Nephron progenitor cell (in vitro differentiated cells): ENCODE measurements at places on chromosomes 1 and 21.

GRCh38 chr1:184193451-184193850, 141.9 kb downstream of the TSEN15 start:
- DNase-seq, result no peak
- peaks cover 5% of the 10 kb centered on the region for H3K4me1 ChIP-seq
- H3K36me3 ChIP-seq, result no peaks in the 10 kb centered on the region
- H3K27ac ChIP-seq, result no peak overlapping the region
- H3K27me3 ChIP-seq, result peaks cover 4% of the 10 kb centered on the region

- H3K4me3 ChIP-seq, result no peak overlapping the region
- H3K4me1 ChIP-seq, result peaks cover 68% of the 10 kb centered on the region
- peaks cover 21% of the 10 kb centered on the region for H3K27me3 ChIP-seq
- H3K27ac ChIP-seq, result no peak overlapping the region
- DNase-seq, result no peak
Measured at GRCh38 chr1:227432981-227433380, 114.7 kb upstream of the CDC42BPA start.

GRCh38 chr1:195594773-195595172, 1013.5 kb downstream of the KCNT2 start:
- no peaks in the 10 kb centered on the region for H3K27me3 ChIP-seq
- no peak for DNase-seq
- H3K4me1 ChIP-seq, result no peaks in the 10 kb centered on the region

DNA sequence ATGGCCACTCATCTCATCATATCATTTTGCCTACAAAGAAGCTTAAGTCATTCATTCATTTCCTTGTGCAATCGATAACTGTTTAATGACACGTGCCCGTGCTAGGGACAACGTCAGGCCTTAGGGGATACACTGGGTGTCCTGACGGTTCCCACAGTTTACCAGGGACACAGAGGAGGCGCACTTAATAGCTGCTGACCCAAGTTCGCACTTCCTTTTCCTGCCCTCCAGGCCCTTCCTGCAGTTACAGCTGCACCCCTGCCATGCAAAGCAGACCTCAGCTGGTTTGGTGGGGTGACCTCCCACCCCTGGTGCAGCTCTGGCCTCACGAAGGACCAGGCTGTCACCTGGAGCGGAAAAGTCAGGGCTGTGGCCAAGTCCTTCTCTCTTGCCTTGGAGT, 4.2 kb downstream of the SPATA21 start:
- DNase-seq, result no peak
- H3K4me1 ChIP-seq, result peaks cover 5% of the 10 kb centered on the region
- H3K4me3 ChIP-seq, result no peak overlapping the region
- H3K27me3 ChIP-seq, result peaks cover 9% of the 10 kb centered on the region
- H3K27ac ChIP-seq, result no peak overlapping the region

DNA sequence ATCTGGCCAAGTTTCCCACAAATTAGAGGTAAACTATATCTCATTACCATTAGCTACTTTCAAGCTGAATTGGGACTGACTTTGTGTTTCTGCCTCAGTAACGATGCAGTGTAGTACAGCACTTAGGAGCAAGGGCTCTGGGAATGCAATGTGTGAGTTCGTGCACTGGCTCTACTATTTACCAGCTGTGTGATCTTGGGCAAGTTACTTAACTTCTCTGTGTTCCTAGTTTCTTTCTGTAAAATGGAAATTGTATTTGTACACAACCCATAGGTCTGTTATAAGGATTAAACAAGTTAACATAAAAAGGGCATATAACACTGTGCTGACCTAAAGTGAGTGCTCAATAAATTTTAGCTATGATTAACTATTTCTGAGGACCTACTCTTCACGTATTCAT, 65.0 kb upstream of the CSF1 start:
- no peak overlapping the region for H3K27ac ChIP-seq
- H3K27me3 ChIP-seq, result peaks cover 13% of the 10 kb centered on the region
- H3K4me3 ChIP-seq, result no peak overlapping the region
- no peak for DNase-seq
- peaks cover 45% of the 10 kb centered on the region for H3K4me1 ChIP-seq
- H3K36me3 ChIP-seq, result peaks cover 6% of the 10 kb centered on the region
